ENCODE measurements at places on chromosomes 12 and 14.

GRCh38 chr14:81005540-81006228, 50.3 kb downstream of the TSHR start:
- DNase-seq, result no peak

DNA sequence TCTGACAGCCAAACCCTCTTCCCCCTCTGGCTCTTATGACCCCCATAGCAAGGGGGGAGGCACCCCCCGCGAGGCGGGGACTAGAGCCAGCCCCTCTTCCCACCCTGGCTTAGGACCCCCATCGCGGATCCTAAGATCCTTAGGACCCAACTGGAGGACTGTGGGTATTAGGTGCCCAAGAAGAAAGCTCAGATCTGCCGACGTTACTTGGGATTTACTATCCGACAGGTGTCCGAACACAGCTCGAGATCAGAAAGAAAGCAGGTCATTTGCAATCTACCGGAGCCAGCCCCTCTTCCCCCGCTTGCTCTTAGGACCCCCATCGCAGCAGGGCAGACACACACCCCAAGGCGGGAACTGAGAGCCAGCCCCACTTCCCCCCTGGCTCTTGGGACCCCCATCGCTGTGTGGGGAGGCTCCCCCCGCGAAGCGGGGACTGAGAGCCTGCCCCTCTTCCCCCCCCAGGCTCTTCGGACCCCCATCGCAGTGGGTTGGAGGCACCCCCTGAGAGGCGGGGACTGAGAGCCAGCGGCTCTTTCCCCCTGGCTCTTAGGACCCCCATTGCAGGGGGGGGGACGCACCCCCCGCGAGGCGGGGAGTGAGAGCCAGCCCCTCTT, 46.8 kb downstream of the DDX11 start:
- no peak for DNase-seq

- DNase-seq, result no peak
Measured at GRCh38 chr14:93332397-93332852, 411 bp downstream of the BTBD7 start.

DNA sequence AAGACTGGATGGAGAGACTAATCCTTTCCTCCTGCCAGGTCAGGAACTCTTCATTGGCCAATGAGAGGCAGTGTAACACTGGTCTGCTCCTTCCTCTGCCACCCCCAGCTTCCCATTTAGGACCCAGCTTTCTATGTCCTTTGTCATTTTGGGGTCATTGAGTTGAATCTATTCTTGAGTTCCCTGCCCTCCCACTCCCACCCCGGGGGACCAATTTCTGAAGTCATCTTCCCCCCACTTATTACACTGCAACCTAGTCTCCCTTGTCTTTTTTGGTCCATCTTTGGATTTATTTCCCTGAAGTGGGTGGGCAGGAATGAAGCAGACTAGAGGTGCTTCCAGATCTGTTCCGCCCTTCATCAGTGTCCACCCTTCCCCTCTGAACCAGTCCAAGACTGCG, 7.6 kb upstream of the ITGA5 start:
- DNase-seq, result no peak

DNA sequence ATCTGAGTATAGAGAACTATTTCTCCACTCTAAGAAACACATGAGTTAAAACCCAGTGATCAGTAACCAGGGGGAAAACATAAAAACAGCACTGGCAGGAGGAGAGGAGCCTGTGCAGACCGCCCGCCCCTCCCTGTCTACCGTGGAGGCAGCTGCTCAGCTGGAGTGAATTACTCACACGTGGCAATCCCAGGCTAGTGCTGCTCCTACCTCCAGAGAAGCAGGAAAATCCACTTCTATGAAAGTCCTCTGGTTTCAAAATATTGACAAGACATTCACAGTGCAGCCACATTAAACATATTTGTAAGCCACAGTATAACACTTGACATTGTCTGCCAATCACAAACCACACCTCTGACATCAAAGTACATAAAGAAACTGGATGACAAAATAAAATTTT, 16.7 kb downstream of the TMEM132D start:
- peak; percentile 91 for DNase-seq

DNA sequence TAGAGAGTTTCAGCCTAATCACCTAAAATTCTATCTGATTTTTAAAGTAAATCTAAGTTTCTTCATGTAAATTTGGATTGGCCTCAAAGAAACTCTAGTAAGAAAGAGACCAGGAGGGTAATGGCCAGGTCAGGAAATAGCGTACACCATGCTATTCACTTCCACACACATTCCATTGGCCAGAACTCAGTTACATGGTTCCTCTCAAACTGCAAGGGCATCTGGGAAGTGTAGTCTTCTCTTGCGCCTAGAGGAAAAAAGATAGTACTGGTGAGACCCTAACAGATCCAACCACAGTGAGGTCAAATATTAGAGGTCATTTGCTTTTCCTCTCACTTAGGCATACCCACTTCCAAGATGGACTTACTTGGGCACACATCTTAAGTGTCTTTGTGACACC, 39.1 kb downstream of the MBIP start:
- DNase-seq, result peak; percentile 54

DNA sequence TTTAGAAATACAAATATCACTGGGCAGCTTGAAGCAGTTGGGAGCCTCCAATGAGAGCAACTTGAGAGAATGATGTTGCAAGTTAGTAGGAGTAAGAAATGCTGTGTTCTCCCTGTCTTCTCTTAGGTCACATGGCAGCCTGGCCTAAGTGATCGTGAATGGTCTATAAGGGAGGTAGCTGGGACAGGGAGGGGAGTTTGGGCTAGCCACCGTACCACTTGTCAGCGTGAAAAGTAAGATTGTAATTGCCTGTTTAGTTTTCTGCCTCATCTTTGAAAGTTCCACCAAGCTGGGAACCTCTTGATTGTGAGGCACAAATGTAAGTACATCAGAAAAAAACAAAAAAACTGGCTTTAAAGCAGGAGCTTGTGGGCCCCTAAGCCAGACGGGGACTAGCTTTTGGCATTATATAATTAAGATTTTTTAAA, 36.4 kb downstream of the MDM2 start:
- no peak for DNase-seq

- no peak for DNase-seq
Measured at GRCh38 chr12:2580821-2581220, 213.9 kb upstream of the FKBP4 start.

GRCh38 chr12:6285063-6285477, 25.4 kb upstream of the PLEKHG6 start:
- peak; percentile 26 for DNase-seq

DNA sequence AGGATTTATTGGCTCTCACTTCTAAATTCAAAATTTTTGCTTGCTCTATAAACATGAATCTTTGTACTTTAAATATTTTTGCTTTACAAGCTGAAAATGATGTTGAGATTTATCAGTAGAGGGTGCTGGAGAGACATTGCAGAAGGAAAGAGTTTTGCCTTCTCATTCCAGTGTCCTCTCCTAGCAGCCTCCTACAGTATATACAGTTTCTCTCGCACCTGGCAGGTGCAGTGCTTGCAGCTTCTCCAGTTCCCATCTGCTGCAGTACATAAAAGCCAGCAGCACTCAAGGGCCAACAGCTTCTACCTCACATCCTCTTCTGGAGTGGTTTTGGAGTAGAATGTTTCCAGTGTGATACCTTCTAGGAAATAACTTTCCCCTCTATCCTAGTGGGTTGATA, 601.8 kb upstream of the ATXN7L3B start:
- peak; percentile 64 for DNase-seq

DNA sequence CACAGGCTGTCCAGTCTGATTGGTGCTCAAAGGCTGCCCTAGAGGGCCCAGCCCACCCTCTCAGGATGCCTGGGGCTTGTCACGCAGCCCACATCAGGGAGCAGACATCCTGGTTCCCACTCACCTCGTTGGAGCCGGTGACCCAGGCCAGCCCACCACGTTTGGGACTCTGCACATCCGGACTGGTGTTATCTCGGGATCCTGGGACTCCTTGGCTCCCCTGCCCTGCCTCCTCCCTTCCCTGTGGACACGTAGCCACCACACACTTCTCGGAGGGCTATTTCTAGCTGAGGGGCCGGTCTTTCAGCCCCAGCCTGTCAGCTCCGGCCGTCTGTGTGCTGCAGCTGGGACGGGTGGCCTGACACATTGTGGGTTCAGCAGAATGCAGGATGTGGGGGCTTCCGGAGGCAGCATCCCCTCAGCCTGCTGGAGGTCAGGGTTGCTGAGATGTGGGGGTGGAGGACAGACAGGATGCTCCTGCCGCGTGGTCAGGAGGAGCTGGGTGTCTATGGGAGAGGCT, 12.8 kb upstream of the FGF23 start:
- no peak for DNase-seq

DNA sequence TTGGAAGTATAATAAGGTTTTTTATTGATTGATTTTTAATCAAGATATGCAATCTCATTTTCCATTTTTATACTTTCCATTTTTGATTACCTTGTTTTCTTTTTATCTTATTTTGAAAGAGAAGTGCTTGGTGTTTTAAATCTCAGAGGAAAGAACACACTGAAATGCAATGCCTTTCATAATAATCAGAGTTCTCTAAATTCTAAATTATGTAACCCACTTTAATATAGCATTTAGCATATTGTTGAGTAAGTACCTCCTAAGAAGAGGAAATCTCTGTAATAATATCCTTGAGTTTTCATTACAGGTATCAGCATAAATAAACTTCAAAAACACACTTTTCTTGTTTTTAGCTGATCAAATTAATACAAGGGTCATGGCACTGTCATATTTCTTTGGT, 96.9 kb downstream of the GTF2A1 start:
- no peak for DNase-seq

DNA sequence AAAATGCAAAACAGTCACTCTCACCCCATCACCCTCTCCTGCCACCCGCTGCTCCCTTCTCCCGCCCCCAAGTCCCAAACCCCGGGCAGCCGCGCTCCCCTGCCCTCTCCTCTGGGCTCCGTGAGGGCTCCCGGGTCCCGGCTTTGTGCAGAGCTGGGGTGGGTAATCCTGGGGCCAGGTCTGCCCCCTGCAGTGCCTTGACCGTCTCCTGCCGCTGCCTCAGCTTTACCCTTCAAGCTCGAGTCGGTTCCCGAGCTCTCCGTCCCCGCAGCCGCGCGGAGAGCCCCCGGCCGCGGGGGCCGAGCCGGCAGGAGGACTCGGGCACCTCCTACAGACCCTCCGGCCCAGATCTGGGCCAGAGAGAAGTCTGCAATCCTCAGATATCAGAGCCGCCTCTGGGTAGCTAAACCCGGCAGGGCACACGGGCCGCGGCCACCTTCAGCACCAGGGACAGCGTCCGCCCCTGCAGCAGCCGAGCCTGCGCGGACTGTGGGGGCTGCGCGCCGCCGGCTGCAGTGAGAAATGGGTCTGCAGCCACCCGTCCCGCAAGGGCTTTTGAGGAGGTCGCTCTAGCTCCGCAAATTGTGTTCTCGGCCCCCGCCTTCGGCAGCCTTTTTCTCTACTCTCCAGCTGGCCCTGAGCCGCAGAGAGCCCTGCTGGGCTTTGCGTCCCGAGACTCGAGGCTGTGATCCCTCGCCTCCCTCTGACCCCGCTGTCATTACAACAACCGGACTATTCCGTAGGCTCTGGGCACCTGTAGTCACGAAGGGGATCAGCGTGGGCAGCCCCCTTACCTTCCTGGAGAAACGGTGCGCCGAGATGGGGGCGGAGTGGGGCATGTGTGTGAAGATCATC, 1.2 kb downstream of the PRMT8 start:
- no peak for DNase-seq

GRCh38 chr14:100728962-100729361, 2.3 kb downstream of the DLK1 start:
- no peak for DNase-seq

GRCh38 chr12:2531371-2531770, 263.4 kb upstream of the FKBP4 start:
- no peak for DNase-seq

DNA sequence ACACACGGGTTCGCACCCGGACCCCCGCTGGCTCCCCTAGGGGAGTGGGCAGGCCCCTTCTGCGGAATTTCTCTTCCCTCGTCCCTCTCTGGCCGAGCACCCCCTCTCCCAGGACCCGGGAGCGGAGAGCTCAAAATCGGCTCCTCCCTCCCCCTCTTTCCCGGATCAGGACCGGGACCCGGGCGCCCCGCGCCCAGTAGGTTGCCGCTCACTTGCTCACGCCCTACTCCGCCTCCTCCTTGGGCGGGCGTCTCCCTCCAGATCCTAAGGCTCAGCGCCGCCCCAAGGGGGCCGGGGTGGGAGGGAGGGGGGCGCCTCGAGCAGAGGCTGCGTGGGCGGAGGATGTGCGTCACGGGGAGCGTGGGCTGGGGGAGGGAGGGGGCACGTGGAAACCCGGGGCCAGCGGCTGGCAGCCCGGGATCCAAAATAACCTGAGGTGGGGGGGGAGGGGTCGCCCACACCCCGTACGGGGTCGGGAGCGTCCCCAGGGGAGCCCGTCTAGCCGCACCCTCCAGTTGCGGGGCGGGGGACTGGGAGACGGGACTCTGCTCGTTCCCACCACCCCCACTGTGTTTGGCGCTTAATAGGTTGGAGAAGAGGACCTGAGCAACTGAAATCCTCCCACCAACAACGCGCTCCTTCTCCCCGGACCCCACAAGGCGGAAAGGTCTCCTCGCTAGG, 1.8 kb upstream of the NAB2 start:
- no peak for DNase-seq

GRCh38 chr12:80101126-80101525, 1.8 kb downstream of the OTOGL start:
- DNase-seq, result peak; percentile 86

DNA sequence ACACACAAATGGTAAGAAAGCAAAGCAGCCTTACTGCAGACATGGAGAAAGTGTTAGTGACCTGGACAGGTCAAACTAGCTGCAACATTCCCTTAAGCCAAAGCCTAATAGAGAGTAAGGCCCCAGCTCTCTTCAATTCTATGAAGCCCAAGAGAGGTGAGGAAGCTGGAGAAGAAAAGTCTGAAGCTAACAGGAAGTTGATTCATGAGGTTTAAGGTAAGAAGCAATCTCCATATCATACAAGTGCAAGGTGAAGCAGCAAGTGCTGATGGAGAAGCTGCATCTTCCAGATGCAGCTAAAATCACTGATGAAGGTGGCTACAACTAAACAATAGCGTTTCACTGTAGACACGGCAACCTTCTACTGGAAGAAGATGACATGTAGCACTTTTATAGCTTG, 53.5 kb downstream of the PPP1R12A start:
- DNase-seq, result no peak

- DNase-seq, result no peak
Measured at GRCh38 chr12:117564881-117565280, 203.5 kb upstream of the NOS1 start.

GRCh38 chr14:105899657-105900397, 373.4 kb downstream of the TMEM121 start:
- DNase-seq, result no peak

GRCh38 chr12:2390850-2391390, 338.1 kb downstream of the CACNA1C start:
- DNase-seq, result no peak

GRCh38 chr12:94127239-94128131, 20.9 kb upstream of the PLXNC1 start:
- DNase-seq, result no peak

GRCh38 chr14:54856152-54856551, 46.5 kb downstream of the GCH1 start:
- no peak for DNase-seq

- DNase-seq, result no peak
Measured at GRCh38 chr14:103527408-103528145, 1.4 kb upstream of the TRMT61A start.

GRCh38 chr14:52355016-52355431, 40.9 kb downstream of the PTGER2 start:
- DNase-seq, result no peak

Data from NCI-H187 treated with DMSO at 0.1 percent for 48 hours (cell line).